GM23338 (cell line): ENCODE measurements at places on chromosomes 5 and 9. TPM values are rescaled to one million over a fixed set of nuclear protein-coding genes. Genes with fewer than 3 reads are reported as not detected.
A peak's percentile ranks its signal among the peaks of the same experiment; 100 is the strongest.

Gene TXNDC8
- total RNA-seq = not detected in 2 replicates

Gene TMC1
- total RNA-seq = 0.54 and 1.2 TPM in 2 replicates

Gene LHX6
- 1.0 and 1.3 TPM in 2 replicates for total RNA-seq

Gene DNAJC18
- total RNA-seq = 14.2 and 18.9 TPM in 2 replicates

Gene PCDHGA3
- 0.90 and 1.2 TPM in 2 replicates for total RNA-seq

Gene JAKMIP2
- 16.9 and 27.2 TPM in 2 replicates for total RNA-seq

Gene CCL27
- total RNA-seq = not detected in 2 replicates

Gene PCDHA4
- total RNA-seq = 9.6 and 12.5 TPM in 2 replicates

Gene SGCD
- total RNA-seq = 0.03 TPM in 1 of 2 replicates, not detected in the other

DNA sequence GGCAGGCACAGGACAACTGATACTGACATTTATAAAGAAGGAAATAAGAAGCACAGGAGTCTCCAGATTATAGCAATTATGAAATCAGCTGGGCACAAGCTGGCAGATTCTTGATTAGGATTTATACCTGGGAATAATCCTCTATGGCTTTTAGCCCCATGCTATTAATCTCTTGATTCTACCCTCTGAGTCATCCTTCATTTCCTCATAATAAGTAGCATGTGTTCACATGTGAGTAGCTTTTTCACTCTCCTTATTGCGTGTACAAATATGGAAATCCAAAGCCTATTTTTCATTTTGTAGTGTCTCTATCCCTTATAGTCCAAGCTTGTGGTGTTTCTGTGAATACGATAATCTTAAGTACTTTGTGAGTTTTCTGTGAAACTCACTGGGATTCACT lies 185.0 kb upstream of the PRLR start:
- no peak overlapping the region for H3K4me3 ChIP-seq
- no peaks in the 10 kb centered on the region for H3K4me1 ChIP-seq
- H3K27ac ChIP-seq = no peak overlapping the region

GRCh38 chr5:12335938-12336337 lies 431.7 kb upstream of the CTNND2 start:
- H3K4me3 ChIP-seq = no peak overlapping the region
- DNase-seq = peak; percentile 38
- peaks cover 35% of the 10 kb centered on the region for H3K4me1 ChIP-seq

- H3K27me3 ChIP-seq = no peaks in the 10 kb centered on the region
- H3K4me1 ChIP-seq = peaks cover 4% of the 10 kb centered on the region; the same call in 1 of the 2 replicates
- H3K36me3 ChIP-seq = no peaks in the 10 kb centered on the region
- no peak overlapping the region for H3K4me3 ChIP-seq
- H3K27ac ChIP-seq = no peak overlapping the region
Measured at GRCh38 chr5:28734396-28734795, 1696.0 kb upstream of the CDH9 start.

DNA sequence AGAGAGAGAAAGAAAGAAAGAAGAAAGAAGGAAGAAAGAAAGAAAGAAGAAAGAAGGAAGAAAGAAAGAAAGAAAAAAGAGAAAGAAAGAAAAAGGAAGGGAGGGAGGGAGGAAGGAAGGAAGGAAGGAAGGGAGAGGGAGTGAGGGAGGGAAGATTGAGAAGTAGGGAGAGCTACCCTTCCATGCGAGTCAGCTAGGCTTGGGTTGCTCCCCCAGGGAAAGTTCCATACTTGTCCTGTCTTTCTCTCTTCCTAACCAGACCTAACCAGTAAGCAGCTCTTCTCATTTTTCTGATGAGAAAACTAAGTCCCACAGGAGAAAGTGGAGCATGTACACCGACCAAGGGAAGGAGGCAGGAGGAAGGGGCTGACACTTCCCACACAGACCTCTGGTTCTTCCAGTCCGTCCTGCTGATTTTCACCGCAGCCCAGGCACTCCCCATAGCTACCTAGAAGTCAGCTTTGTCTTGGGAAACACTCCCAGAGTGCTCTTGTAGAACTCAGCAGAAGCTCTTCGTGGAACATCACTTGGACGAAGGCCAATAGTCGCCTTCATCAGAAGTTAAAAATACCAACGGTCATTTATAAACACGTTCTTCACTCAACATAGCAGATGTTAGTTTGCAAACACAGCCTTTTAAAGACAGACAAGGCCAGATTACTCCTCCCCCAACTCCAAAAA lies 29.0 kb upstream of the ENTREP1 start:
- H3K4me3 ChIP-seq = no peak overlapping the region
- no peak for DNase-seq
- no peaks in the 10 kb centered on the region; the same call in 1 of the 2 replicates for H3K36me3 ChIP-seq

- H3K4me3 ChIP-seq = peak overlapping the region; percentile 43
- H3K27me3 ChIP-seq = no peaks in the 10 kb centered on the region
- DNase-seq = peak; percentile 84
- H3K27ac ChIP-seq = peak overlapping the region; percentile 95
Measured at GRCh38 chr9:119283078-119283794, 86.0 kb downstream of the BRINP1 start.

GRCh38 chr9:114558027-114558675 lies 29.4 kb upstream of the ATP6V1G1 start:
- no peak overlapping the region for H3K4me3 ChIP-seq
- H3K27ac ChIP-seq = no peak overlapping the region
- H3K4me1 ChIP-seq = no peaks in the 10 kb centered on the region
- DNase-seq = no peak
- H3K27me3 ChIP-seq = no peaks in the 10 kb centered on the region

DNA sequence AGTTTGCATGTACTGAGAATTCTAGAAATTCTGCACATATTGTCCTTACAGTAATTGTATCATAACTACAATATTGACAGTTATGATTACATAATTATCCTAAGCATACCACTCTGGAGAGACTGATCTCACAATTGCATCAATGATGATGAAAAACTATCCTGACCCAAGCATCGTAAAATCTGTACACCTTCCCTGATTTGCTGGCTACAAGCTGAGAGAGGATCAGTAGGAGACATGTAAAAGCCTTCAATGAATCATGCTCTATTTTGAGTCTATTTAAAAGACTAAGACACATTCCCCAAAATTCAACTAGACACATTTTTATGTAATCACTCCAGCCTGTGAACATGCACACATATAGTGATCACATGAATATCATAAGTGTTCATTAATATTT lies 1833.8 kb downstream of the EFNA5 start:
- H3K4me1 ChIP-seq = no peaks in the 10 kb centered on the region
- H3K4me3 ChIP-seq = no peak overlapping the region
- no peaks in the 10 kb centered on the region; the same call in 1 of the 2 replicates for H3K36me3 ChIP-seq
- H3K27ac ChIP-seq = no peak overlapping the region
- no peaks in the 10 kb centered on the region for H3K27me3 ChIP-seq

GRCh38 chr5:168324859-168325630 lies 33.6 kb downstream of the WWC1 start:
- H3K27me3 ChIP-seq = no peaks in the 10 kb centered on the region
- peaks cover 31% of the 10 kb centered on the region for H3K4me1 ChIP-seq
- no peak overlapping the region for H3K4me3 ChIP-seq
- no peak for DNase-seq

GRCh38 chr5:177607452-177608192 lies 7.7 kb downstream of the B4GALT7 start:
- no peaks in the 10 kb centered on the region for H3K27me3 ChIP-seq
- H3K4me1 ChIP-seq = peaks cover 9% of the 10 kb centered on the region
- peak overlapping the region; percentile 70; the same call in 1 of the 2 replicates for H3K27ac ChIP-seq
- H3K4me3 ChIP-seq = no peak overlapping the region
- DNase-seq = peak; percentile 93
- H3K36me3 ChIP-seq = no peaks in the 10 kb centered on the region

GRCh38 chr9:122133263-122133983 lies 26.2 kb downstream of the NDUFA8 start:
- H3K4me3 ChIP-seq = no peak overlapping the region
- DNase-seq = peak; percentile 42
- no peaks in the 10 kb centered on the region for H3K36me3 ChIP-seq
- no peak overlapping the region for H3K27ac ChIP-seq

GRCh38 chr5:60415443-60415842 lies 284.5 kb downstream of the DEPDC1B start:
- H3K4me3 ChIP-seq = no peak overlapping the region
- no peaks in the 10 kb centered on the region for H3K4me1 ChIP-seq
- no peaks in the 10 kb centered on the region for H3K36me3 ChIP-seq
- H3K27ac ChIP-seq = no peak overlapping the region
- no peaks in the 10 kb centered on the region for H3K27me3 ChIP-seq

DNA sequence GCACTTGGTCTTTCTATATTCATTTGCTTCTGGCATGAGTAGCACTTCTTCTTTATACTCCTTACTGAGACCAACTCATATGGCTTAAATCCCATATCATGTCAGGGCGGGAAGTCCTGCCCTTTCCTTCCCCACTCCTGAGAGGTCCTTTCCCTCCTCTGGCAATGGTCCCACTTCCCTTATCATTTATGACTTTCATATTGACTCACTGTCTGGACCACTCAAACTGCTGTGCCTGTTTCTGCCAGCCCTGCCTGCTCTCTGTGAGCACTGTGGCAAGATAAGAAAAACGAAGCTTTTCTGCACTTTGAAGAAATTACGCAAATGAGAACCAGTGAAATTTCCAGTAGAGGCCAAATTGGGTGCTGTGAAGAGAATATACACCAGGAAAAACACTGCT lies 58.1 kb downstream of the ZNF474 start:
- H3K27me3 ChIP-seq = no peaks in the 10 kb centered on the region
- H3K27ac ChIP-seq = no peak overlapping the region
- H3K4me1 ChIP-seq = peaks cover 14% of the 10 kb centered on the region; the same call in 1 of the 2 replicates
- H3K4me3 ChIP-seq = no peak overlapping the region

GRCh38 chr5:73985145-73985544 lies 359.1 kb downstream of the ARHGEF28 start:
- no peaks in the 10 kb centered on the region for H3K4me1 ChIP-seq
- H3K27me3 ChIP-seq = no peaks in the 10 kb centered on the region
- no peak overlapping the region for H3K4me3 ChIP-seq
- H3K36me3 ChIP-seq = no peaks in the 10 kb centered on the region
- H3K27ac ChIP-seq = no peak overlapping the region

DNA sequence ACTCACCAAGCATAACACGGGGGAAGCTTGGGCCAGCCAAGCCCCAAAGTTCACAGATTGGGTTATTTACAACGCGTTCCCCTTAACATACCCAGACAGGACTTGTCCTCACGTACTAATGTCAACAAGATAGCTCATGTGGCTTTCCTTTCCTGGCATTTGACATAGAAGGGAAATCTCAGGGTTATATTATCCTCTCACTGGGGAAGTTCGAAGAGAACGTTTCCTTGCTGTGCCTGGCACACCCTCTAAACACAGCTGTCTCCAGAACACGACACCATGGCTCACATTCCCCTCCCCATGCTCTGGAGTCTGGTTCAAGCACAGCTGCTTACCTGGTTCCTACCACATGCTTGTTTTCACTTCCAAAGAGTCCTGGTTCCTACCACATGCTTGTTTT lies 46.8 kb upstream of the OTULINL start:
- H3K36me3 ChIP-seq = no peaks in the 10 kb centered on the region
- H3K4me3 ChIP-seq = no peak overlapping the region
- DNase-seq = peak; percentile 21
- no peaks in the 10 kb centered on the region for H3K27me3 ChIP-seq
- no peak overlapping the region for H3K27ac ChIP-seq
- peaks cover 9% of the 10 kb centered on the region; the same call in 1 of the 2 replicates for H3K4me1 ChIP-seq

- H3K27me3 ChIP-seq = peaks cover 65% of the 10 kb centered on the region
- peaks cover 20% of the 10 kb centered on the region for H3K4me1 ChIP-seq
- peak overlapping the region; percentile 69 for H3K4me3 ChIP-seq
- H3K36me3 ChIP-seq = no peaks in the 10 kb centered on the region
- no peak for DNase-seq
Measured at GRCh38 chr9:109496841-109497225, 1.3 kb downstream of the PTPN3 start.

DNA sequence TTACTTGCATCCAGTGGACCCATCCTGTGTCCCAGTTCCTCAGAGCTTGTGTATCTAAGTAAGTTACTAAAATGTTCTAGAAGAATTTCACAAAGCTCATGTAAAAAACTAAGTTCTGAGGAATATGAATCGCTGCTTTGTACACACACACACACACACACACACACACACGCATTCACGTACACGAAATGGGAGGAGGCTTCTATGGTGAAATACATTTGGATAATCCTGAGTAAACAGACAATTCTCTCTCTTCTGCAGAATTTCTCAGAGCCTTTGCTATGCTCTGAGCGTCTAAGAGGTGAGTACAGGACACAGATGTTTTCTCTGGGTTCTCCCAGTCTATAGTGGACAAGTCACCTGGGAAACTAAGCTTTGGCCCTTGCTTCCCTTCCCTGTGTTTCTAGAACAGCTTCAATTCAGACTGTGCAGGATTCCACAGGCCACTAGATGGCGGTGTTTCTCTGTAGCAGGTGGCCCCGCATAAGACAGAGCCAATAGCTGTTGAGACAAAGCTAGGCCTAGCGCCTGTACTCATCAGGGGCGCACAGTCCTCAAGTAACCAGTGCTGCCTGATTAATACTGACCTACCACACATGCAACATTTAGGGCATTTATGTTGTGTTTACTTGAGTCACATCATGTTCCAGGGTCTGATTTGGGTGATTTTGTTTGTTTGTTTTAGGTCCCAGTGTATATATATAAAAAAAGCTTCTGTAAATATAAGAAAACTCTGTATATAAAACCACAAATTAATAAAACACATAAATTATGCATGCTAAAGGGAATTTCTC lies 114.8 kb downstream of the LIFR start:
- no peaks in the 10 kb centered on the region for H3K4me1 ChIP-seq
- H3K27ac ChIP-seq = no peak overlapping the region
- H3K4me3 ChIP-seq = no peak overlapping the region
- no peaks in the 10 kb centered on the region for H3K27me3 ChIP-seq
- DNase-seq = peak; percentile 97

- no peaks in the 10 kb centered on the region for H3K27me3 ChIP-seq
- DNase-seq = peak; percentile 82
- H3K4me3 ChIP-seq = no peak overlapping the region
- no peaks in the 10 kb centered on the region for H3K36me3 ChIP-seq
- peaks cover 10% of the 10 kb centered on the region for H3K4me1 ChIP-seq
- no peak overlapping the region for H3K27ac ChIP-seq
Measured at GRCh38 chr5:12217039-12217438, 312.8 kb upstream of the CTNND2 start.

- no peaks in the 10 kb centered on the region for H3K27me3 ChIP-seq
- H3K27ac ChIP-seq = no peak overlapping the region
- H3K4me1 ChIP-seq = peaks cover 62% of the 10 kb centered on the region
- DNase-seq = no peak
- H3K36me3 ChIP-seq = no peaks in the 10 kb centered on the region
- no peak overlapping the region for H3K4me3 ChIP-seq
Measured at GRCh38 chr5:158699298-158699880, 400.3 kb downstream of the EBF1 start.
